ENCODE measurements at places on chromosomes 4 and X. TPM values are rescaled to one million over a fixed set of nuclear protein-coding genes. Genes with fewer than 3 reads are reported as not detected.

DNA sequence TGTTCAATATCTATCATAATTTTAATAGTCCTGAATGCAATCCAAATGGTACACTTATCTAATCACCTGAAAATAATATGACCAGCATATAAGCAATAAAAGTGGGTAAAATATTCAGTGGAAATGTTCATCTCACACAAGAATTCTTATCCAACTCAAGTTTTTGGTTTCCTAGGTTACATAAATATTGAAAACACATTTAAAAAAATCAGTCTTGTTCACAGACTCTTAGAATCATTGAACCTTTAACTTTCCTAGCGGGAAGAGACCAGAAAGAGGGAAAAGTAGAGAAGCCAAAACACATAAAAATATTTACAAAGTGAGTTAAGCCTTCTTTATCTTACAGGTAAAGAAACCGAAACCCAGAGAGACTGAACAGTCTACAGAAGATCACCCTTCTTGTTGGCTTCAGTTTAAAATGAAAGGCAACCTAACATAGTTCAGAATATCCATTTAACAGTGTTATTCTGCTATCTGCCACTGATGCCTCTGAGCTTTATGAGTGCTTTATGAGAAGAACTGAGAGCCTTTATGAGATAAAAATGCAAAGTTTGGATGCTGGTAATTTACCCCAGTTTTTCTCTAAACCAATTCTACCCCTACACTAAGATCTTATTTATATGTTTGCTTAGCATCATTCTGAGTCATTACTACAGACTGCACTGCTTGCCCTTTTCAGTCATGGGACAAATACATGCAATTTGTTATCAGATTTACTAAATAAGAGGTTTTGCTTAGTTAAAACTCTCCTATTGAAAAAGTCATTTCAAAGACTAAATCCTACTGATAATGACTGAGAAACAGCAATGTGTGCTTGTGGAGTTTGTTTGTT lies 453.3 kb upstream of the INTU start:
- no peak for DNase-seq

RAB40AL gene
- 0.28 TPM for total RNA-seq

GRCh38 chr4:122583906-122584305 lies 37.0 kb downstream of the IL21 start:
- DNase-seq = peak; percentile 21

TEC gene
- total RNA-seq = 1.1 TPM

CCDC149 gene
- 7.0 TPM for total RNA-seq

TREX2 gene
- total RNA-seq = 0.36 TPM

SORCS2 gene
- 0.36 TPM for total RNA-seq

DNA sequence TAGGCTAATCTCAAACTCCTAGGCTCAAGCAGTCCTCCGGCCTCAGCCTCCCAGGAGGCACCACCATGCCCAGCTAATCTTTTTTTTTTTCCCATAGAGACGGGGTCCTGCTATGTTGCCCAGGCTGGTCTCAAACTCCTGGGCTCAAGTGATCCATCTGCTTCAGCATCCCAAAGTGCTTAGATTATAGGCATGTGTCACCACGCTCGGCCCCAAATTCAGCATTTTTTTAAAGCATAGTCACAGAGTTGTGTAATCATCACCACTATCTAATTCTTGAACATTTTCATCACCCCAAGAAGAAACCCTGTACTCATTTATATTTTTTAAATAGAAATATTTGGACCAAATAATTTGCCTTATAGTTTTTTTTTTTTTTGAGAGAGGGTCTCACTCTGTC lies 10.3 kb downstream of the CENPI start:
- peak; percentile 77 for DNase-seq

- no peak for DNase-seq
Measured at GRCh38 chr4:20652226-20652885, 47.9 kb upstream of the PACRGL start.

- no peak for DNase-seq
Measured at GRCh38 chrX:134186362-134187121, 50.4 kb upstream of the CCDC160 start.

DNA sequence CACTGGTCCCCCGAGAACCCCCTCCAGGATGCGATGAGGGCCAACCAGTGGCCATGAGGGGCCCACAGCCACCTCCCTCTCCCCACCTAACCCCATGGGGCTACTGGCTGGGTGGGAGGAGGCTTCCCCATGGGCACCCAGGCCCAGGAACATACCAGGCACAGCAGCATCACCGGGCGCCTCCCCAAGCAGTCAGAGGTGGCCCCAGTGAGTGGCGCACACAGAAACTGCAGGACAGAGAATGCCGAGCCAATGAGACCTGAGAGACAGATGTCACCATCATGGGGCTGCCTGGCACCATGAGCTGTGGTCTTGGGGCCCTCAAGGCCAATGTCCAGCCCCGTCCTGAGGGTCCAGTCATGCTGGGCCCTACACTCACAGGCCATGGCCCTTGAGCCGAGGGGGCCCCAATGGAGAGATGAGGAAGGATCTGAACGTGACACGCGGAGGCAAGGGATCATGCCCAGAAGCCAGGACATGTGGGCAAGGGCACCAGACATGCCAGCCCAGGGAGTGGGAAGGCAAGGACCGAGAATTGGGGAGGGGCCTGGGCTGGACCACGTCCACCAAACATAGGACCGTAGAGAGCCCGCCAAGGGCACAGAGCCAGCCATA lies 30.1 kb downstream of the NOP14 start:
- no peak for DNase-seq

DNA sequence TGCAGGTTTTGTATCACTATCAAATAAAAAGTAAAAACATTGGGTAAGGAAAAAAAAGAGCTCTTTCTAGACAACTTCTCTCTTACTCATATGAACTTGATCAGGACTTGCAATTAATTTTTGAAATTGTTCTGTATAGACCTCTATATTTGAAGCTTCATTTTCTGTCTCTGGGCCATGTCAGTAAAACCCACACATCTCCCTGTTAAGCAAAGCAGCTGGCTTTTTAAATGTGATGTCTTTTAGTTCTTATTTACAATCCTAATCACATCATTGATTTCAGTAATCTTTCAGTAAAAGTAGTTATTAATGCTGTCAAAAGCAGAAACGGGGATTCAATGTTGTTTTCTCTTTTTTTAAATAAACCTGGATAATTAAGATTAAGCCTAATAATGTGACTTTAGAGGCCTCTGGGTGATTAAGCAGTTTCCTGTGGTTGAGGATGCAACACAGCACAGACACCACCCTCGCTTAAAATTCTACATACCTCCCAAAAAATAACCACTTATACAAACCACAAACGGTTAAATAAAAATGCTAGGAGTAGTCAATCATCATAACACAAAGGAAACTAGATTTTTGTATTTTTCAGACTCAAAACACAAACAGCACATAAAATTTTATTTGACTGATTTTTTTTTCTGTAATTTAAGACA lies 5.2 kb upstream of the PCDH10 start:
- DNase-seq = no peak

DNA sequence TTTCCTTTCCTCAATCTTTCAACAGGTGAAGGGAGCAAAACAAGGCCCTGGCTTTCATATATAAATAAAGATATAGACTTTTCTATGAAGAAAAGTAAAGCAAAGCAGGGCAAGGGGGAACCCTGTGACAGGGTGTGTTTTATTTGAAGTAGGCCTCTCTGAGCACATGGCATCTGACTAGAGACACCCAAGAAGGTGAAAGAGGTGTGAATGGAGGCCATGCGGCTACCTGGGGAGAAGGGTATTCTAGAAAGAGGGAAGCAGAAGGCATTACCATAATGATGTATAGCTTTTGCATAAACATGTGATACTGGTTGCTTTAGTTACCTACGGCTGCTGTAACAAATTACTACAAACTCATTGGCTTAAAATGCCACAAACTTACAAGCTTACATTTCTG lies 75.8 kb downstream of the DHX15 start:
- DNase-seq = no peak

GRCh38 chrX:118723376-118723775 lies 4.0 kb upstream of the IL13RA1 start:
- no peak for DNase-seq

- DNase-seq = no peak
Measured at GRCh38 chr4:65893957-65894755, 223.9 kb upstream of the EPHA5 start.

DNA sequence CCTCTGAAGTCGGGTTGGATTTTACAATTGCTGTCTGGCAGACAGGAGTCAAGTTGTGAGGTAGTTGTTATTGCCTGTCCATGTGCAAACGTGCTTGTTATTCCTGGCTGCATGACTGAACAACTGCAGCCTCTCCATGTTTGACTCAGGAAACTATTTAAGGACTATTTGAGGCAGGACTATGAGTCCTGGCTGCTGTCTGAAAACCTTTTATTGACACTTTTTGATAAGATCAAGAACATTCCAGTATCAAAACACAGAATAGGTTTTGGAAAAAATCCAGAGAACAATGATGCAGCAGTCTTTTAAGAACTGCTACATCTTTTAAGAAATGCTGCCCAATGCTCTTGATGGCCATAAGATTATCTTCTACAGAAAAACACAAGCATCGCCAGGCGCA lies 10.0 kb upstream of the SPRY1 start:
- peak; percentile 18 for DNase-seq

MAP7D2 gene
- total RNA-seq = under 0.01 TPM

DRD5 gene
- total RNA-seq = not detected

GRCh38 chr4:81694176-81694913 lies 222.6 kb upstream of the RASGEF1B start:
- no peak for DNase-seq

DNA sequence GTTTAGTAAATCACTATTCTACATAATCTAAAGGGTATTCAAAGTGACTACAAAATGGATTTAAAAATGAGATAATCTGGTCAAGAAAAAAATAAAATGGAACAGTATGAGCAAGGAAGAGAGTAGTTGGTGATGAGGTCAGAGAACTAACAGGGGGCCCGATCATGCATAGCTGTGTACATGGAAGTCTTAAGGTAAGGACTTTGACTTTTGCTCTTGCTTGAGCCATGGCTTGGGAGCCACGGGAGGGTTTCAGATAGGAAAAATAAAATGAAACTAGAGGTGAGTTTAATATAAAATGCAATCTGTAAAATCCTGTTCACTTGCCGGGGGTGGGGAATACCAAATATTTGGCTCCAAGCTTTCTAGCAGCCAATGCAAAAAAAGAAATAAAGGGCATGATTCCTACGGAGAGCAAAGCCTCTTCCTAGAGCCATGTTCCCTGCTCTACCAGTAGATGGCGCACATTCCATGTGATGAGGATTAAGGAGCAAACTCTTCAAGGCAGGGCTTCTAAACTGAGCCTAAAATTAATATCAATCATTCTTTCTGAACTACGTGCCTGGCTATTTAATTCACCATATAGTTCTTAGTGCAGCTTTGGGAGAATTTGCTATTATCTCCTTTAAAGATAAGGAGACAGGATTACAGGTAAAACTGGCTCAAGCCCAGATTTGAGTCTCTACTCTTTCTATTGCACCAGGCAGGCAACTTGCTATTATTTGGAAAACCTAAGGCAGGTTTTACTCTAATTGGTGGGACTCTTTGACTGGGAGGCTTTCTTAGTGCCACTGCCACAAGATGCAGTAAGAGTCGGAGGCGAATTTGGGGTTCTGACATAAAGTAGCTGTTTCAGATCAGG lies 6.8 kb upstream of the CLCN5 start:
- peak; percentile 62 for DNase-seq

DNA sequence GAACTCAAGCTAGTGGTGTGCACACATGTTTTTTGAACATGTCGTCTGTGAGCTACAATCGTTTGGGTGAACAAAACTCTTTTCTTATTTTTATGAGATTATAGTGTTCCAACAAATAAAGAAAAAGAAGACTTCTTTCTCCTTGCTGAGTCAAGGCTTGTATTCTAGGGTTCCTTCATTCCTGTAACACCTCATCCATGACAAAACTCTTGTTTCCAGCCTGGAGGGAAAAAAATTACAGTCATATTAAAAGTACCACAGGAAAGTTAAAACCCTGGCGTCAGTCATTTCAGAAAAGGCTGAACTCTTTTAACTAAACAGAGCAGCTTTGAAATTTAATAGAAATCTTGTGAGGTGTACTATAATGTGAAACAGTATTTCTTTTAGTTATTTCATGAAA lies 79.2 kb upstream of the BOD1L1 start:
- no peak for DNase-seq

EIF2S3 gene
- 419 TPM for total RNA-seq

DNA sequence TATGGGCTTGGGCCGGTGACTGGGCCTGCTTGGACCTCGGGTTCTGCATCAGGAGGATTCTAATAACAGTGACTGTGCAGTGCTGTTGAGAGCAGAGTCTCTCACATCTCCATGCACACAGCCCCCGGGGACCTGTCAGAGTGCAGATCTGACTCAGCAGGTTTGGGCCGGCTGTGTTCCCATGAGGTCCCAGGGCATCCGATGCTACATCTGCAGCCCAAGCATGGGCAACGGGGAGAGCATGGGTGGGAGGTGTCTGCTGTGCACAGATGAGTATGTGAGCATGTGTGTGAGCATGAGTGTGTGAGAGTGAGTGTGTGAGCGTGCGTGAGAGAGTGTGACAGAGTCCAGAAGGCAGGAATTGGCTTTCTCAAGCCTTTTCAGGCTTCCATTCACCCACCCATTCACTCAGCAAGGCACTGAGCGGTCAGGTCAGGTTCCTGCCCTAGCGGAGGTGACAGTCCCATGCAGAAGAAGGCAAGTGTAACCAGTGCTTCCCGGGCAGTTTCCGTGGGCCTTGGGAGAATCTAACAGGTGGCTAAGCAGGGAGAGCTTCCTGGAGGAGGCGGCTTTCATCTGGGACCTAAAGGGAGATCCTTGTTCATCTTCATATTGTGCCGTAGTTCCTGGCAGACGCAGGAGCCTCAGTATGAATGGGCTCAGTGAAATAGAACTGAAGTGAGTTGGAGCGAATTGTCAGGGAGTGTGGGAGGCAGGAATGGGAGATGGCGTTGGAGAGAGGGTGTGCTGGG lies 62.6 kb downstream of the SORCS2 start:
- no peak for DNase-seq

NDNF gene
- under 0.01 TPM for total RNA-seq

GRCh38 chr4:28241021-28241420 lies 1380.4 kb downstream of the STIM2 start:
- DNase-seq = no peak

SERPINA7 gene
- total RNA-seq = not detected

- no peak for DNase-seq
Measured at GRCh38 chr4:183834252-183834651, 70.9 kb upstream of the STOX2 start.

PABPC5 gene
- 0.90 TPM for total RNA-seq

SFRP2 gene
- not detected for total RNA-seq

GRCh38 chrX:37896511-37896890 lies 49.1 kb upstream of the DYNLT3 start:
- peak; percentile 8 for DNase-seq

- DNase-seq = no peak
Measured at GRCh38 chr4:185247151-185247550, 37.8 kb downstream of the SNX25 start.

- no peak for DNase-seq
Measured at GRCh38 chr4:12697970-12698369, 786.2 kb downstream of the RAB28 start.

DNA sequence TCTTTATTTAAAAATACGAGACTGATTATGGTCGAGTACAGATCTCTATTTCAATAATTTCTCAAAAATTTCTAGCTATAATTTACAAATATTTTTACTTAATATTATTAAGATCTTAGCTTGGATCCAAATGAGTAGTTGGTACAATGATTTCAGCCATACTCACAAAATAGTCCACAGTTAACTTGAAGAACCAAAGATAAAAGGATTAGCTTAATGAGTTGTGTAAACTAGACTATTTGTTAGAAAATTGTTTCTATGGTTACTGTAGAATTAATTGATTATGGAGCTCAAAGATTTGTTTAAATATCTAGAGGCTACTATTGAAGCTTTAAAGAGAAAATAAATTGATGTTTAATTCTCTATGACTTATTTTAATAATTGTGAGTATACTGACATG lies 1.6 kb downstream of the UGT2B10 start:
- DNase-seq = no peak

GRCh38 chrX:129679901-129680300 lies 25.1 kb upstream of the APLN start:
- DNase-seq = peak; percentile 7

All from IMR-90 (cell line).